ENCODE measurements at places on chromosomes 3 and 15.

GRCh38 chr3:41035456-41036022, 163.8 kb upstream of the CTNNB1 start:
- no peak for DNase-seq

DNA sequence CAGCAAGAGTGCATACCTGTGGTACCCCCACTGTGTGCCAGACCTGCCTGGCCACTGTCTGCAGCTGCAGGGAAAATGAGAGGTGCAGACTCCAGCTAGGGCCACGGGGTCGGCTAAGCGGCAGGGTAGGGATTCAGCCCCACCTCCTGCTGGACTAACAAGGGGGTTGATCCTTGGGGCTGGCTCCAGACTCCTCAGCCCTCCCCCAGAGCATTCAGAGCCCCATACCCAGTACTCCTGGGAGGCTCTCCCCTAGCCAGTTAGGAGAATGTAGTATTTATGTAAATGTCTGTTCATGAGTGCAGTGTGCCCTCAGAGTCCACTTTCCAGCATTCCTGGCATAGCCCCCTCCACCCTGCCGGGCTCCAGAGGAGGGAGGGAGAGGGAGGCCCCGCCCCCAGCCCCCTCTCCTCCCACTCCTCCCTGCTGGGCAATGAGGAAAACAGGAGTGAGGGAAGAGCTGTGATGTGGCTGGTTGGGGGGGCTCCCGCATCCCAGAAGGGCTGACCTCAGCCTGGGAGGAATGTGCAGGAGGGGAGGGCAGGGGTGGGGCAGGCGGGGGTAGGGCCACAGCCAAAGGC, 4.5 kb upstream of the SEMA3B start:
- DNase-seq = no peak

- DNase-seq = no peak
These were observed 31.5 kb upstream of the IMPG2 start for GRCh38 chr3:101351829-101352228.

DNA sequence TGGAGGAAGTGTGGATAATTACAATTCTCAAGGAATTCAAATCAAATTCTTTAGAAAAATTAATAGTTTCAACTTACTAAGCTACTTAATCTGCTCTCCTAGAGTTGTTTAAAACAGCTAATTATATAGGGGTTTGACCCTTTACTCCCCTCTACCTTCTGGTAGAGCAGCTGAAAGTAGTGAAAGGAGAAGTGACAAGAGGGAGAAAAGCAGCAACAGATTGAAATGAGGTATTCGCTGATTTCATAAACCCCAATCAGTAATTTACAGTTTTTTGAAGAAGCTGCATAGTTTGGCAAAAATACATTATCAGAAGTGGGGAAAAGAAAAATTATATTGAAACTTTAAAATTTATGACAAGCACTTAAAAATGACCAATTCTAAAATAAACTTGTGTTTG, 52.8 kb downstream of the ZMAT3 start:
- no peak for DNase-seq

- no peak for DNase-seq
These were observed 91.9 kb downstream of the MB21D2 start for GRCh38 chr3:192825657-192826200.

- DNase-seq = no peak
These were observed 86.2 kb downstream of the KLF13 start for GRCh38 chr15:31412824-31413223.

- DNase-seq = no peak
These were observed 35.0 kb downstream of the ATP2B2 start for GRCh38 chr3:10470120-10471053.

DNA sequence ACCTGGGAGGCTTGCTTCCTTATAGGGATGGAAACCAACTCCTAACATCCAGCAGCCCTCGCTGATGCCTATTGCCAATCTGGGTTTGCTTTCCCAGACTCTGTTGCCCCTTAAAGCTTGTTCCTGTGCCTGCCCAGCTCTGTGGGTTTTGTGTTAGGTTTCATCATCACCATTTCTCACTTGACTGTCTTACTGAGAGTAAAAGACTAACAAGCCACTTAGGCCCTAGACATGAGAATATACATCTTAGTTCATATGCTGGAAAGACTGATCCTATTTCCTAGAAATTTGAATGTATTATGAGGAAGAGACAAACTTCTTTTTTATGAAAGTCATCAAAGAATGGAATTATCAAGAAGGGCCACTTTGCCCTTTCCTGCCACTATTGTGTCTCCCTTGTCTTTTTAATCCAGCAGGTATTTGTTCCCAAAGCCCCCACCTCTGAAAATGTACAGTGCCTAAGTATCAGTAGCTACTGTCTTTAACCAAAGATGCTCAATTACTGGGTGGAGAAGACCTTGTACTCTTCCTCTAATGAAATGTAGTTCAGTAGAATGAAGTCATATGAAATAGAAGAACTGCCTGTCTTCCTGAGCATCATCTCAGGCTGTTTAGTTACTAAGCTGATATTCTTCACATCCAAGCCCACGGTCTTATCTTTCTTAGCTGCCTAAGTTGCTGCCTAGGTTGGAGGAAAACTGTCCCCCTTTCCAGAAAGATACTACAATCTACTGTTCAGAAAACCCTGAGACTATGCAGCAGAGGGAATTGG, 59.8 kb upstream of the ZPLD1 start:
- no peak for DNase-seq

DNA sequence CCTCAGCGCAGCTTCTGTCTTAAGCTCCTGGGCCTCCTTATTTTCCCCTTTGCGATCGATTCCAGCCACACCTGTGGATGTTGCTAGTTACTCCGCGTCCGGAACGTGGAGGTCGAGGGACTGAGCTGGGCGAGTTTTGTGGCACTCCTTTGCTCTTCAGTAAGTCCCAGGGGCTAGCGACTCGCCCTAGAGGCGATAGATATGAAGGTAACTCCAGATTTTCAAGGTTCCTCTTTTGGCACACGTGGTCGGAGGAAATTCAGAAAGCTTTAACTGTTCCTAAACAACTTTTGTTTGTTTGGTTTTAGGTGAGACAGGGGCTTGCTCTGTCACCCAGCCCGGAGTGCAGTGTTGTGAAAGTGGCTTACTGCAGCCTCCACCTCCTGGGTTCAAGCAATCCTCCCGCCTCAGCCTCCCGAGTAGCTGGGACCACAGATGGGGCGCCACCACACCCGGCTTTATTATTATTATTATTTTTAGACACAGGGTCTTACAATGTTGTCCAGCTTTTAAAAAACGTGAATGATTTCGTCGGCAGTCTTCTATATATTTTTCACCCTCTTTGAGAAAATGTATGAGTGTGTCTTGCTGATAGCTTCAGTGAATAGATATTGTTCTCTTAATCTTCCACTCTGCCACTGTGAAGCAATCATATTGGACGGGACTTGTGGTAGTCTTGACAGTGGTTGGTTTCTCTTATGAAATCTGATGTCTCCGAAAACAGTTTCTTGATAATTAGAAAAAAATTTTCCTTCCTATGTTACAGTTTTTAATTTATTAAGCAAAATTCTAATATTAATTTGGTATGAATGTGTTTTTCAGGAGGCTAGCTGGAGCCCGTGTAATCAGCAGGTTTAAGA, 785 bp downstream of the MFSD1 start:
- DNase-seq = no peak

GRCh38 chr15:36887214-36887961, 213.0 kb downstream of the MEIS2 start:
- DNase-seq = no peak

GRCh38 chr15:92343924-92344643, 49.6 kb upstream of the ST8SIA2 start:
- no peak for DNase-seq

DNA sequence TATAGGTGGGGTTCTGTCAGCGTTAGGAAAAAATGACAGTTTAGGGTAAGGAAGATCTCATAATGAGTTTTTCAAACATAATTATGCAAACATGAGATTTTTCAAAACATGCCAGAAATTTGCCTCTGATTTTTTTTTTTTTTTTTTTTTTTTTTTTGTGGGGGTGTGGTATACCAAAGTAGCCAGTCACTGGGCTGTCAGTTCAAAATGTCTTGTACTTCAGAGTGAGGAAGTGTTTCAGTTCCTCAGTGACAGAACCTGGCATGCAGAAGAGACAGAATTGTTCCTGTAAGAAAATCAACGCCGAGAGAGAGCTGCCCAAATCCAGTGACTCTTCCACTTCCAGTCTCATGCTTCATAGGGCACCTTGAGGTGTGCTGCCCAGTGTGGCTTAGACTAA, 9.7 kb downstream of the NCBP2 start:
- DNase-seq = no peak

DNA sequence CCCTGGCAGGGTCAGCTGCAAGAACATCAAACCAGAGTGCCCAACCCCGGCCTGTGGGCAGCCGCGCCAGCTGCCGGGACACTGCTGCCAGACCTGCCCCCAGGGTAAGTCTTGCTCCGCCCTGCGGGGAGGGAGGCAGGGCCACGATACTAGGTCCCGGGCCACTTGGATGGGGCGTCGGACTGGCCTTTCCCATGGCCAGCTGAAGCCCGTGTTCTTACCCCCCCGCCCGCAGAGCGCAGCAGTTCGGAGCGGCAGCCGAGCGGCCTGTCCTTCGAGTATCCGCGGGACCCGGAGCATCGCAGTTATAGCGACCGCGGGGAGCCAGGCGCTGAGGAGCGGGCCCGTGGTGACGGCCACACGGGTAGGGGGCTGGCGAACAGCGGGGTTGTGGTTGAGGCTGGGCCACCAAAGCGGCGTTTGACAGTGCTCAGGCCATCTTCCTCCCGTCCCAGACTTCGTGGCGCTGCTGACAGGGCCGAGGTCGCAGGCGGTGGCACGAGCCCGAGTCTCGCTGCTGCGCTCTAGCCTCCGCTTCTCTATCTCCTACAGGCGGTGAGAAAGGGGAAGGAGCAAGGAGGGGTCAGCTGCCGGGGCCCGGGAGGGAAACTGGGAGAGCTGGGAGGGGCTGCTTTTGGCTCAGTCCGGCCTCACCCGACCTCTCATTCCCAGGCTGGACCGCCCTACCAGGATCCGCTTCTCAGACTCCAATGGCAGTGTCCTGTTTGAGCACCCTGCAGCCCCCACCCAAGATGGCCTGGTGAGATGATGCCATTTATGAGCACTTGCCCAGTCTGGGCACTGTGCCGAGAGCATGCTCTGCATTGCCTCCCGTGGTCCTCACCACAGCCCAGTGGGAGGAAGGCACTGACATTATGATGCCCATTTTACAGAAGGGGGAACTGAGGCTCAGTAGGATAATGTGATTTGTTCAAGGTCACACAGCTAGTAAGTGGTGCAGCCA, 1.7 kb downstream of the CHRD start:
- DNase-seq = peak; percentile 67

- DNase-seq = no peak
These were observed 142.4 kb downstream of the FAM43A start for GRCh38 chr3:194828116-194828515.

DNA sequence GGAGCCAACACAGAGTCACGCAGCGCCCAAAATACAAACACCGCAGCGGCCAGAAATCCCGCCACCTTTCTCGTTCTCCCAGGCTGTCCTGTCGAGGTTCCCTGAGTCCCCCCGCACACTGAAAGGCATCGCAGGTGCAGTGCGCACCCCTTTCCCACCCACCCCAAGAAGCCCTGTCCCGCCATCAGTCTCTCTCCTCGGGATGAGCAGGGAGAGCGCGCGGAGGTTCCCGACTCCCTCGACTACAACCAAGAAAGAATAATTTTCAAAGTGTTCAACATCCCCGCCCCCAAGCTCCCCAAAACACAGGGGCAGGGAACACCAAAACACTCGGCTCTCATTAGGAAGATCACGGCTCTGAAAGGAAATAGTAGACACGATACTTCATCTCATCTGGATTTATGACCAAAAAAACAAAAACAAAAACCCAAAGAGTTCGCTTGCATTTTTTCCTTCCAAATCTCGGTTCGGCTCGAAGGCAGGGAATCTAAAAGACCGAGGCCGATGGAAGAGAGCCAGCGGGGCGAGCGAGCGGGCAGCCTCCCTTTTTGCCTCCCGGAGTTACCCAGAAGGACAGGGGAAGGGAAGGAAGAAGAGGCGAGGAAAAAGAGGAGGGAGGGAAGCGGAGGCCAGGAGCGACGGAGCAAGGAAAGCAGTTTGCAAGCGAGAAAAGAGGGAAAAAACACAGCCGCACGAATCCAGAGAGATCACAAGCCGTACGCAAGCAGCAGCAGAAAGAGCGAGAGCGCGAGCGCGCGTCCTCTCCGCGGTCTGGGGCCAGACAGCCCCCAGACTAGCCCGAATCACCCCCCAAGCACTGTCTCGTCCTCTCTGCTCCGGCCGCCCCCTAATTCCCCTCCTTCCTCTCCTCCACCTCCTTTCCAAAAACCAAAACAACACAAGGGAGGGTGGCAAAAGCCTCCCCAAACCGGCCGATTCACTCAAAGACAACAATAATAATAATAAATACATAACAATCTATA, 808 bp downstream of the BCL6 start:
- DNase-seq = peak; percentile 81

DNA sequence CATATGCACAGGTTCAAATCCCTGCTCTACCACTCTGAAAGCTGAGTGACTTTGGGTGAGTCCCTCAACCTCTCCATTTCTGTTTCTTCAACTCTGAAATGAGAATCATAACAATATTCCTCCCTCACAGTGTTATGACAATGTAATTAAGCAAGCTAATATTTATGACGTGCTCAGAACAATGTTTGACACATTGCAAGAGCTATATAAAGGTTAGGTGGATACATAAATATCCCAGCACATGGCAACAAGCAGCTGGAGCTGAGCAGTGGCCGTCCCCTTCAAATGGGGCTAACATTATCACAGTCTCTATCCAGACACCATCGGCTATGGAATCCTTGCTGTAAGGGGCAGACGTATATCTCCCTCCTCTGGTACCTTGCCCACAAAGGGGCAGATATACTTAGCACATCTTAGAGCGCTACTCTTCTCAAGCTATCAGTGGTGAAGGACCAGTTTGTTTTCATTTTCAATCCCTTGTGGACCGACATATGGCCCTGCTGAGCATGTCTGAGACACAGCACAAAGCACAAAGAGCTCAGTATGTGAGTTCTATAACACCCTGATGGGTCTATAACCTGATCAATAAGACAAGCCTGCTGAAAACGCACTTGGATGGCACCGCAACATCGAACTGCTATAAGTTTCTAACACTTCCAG, 80.9 kb downstream of the PRICKLE2 start:
- DNase-seq = no peak

DNA sequence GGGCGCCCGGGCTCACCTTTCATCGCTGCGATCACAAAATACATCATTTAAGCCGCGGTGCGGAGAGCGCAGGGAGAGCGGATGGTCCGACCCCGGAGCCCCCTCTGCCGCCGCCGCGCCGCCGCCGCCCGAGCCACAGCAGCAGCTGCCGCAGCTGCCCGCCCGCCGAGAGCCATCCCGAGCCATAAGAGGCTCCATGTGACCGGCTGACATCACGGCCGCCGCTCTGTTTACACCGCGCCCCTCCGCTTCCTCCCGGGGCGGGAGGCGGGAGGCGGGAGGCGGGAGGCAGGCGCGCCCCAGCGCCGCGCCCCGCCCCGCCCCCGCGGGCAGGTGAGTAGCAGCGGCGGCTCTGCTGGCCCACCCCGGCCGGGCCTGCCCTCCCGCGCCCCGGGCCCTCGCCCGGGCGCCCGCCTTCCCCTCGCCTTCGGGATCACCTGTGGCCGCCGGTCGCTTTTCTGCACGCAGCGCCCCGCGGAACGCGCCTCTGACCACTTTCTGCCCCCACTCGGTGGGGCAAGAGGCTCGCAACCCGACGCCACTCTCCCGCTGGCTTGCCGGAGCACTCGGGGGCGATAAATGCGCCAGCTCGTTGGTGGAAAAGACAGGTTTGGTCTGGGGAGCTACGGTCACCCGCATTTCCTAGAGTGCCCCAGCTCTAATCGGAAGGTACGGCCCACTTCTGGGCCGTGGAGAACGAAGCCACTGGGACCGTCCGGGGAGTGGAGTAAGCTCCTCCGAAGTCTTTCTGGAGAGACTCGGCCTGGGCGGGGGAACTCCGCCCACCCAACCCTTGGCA, 113.6 kb upstream of the ICE2 start:
- peak; percentile 90 for DNase-seq

- no peak for DNase-seq
These were observed 13.3 kb downstream of the LSG1 start for GRCh38 chr3:194658477-194659242.

All from activated CD8-positive, alpha-beta memory T cell treated with anti-CD3 and anti-CD28 coated beads for 24 hours (primary cell).